IPS-NIHi11 (cell line): ENCODE measurements at places on chromosomes 2 and 18.

DNA sequence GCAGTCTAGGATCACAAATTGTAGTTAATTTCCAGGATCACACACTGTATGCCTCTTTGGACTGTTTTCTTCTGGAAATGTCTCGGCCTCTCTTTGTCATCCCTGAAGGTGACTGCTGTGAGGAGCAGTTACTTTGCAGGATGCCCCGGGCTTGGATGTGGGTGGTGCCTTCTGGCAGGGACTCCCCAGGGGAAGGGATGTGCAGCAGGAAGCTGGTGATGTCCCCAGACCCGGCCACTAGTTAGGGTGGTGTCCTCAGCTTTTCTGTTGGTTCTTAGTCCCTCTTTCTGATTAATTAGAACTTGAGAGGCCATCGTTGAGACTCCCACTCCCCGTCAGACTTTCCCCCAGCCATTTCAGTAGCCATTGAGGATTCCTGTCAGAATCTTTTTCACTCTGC, 286.6 kb upstream of the HDAC4 start:
- DNase-seq, result no peak

GRCh38 chr2:168198476-168199207, 48.8 kb downstream of the STK39 start:
- no peak for DNase-seq

- peak; percentile 74 for DNase-seq
Observed at GRCh38 chr2:191869178-191869577, 22.3 kb upstream of the CAVIN2 start.

- no peak for DNase-seq
Observed at GRCh38 chr2:157312866-157313486, 12.6 kb downstream of the ERMN start.

GRCh38 chr2:1874950-1875349, 130.6 kb upstream of the PXDN start:
- no peak for DNase-seq

- no peak for DNase-seq
Observed at GRCh38 chr2:46477925-46478324, 1.4 kb upstream of the TMEM247 start.

DNA sequence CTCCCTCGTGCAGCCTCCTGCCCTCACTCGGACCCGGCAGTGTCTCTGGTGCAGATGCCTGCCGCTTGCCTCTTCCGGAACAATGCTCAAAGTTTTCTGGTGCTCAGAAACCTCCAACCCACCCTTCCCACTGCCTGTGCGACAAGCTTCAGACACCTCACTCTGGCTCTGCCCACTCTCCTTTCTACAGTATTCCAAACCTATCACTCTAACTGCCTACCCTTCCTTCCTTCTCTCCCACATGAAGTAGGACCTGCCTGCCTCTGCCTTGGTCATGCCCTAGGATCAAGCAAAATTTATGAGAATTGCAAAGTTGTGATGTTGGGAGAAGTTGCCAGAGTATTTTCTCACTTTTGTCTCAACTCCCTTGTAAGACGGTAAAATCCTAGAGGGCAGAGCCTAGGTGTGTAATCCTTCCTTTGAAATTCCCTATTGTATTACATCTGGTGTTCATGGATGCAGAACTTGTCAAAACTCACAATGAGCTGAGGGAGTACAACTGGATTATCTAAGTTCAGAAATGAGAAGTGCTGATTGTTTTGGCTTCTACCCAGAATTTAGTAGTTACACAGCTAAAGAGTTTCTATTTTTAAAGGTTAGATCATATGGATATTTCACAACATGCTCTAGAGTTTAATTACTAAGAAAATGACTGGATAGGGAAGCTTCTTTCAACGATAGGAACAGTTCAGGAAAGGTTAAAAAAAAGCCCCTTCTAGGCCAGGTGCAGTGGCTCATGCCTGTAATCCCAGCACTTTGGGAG, 7.2 kb downstream of the NPC1 start:
- DNase-seq, result no peak

DNA sequence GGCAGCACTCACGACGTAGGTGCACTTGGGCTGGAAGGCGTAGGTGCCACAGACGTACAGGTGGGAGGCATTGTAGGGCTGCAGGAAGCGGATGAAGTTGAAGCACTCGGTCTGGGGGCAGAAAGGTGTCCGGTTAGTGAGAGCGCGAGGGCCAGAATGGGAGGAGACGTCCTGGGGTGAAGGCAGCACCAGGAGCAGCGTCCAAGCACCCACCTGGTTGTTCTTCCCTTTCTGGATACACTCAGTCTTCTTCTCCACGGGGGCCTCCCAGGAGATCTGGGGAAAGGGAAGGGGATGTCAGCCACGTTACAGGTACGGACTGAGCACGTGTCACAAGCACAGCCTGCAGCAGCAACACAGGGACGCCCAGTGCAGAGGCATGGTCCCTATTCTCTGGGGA, 4.2 kb downstream of the SEMA4C start:
- DNase-seq, result no peak

DNA sequence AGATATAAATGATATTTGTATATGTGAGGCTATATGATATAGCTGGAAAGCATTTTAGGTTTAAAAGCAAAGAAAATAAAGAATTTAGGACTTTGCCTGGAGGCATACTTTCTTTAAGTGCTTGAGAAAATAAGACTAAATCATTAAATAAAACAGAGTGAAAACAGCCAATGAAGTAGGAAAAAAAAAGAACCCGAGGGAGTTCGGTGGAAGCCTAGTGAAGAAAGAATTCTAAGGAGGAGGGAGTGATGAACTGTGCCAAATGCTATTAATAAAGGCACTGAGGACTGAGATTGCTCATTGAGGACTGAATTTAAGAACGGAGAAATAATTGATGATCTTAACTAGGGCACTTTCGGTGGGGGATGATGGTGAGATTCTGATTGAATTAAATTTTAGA, 573.5 kb downstream of the DSC3 start:
- no peak for DNase-seq

DNA sequence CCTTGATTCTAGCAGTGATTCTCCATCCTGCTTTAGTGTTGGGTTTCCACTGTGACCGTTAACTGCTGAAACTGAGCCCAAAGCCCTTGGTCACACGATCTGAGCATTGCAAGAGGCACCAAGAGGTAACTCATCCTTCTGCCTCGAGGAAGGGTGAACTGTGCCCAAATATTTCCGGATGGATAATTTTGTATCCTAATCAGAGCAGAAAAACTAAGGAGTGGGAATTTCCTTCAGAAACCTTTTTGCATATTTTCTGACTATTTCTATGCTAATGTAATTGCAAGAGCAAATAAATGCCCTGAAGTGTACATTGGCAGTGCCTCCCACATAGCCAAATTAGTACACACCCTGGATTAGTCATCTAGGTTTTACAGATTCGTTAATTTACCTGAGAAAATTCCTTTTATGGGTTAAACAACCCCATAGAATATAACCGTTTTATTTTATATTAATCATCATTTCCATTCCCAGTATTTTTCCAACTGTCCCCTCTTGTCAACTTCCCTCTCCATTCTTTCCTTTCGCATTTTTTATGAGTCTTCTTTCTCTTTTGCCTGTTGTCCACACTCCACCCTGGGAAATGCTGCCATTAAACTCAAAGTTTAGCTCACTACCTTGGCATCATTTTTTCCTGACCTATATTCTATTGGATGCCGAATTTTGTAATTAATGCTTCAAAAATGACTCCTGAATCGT, 31.7 kb upstream of the COBLL1 start:
- DNase-seq, result no peak
